CD14-positive monocyte (primary cell): ENCODE measurements at places on chromosomes 1 and 21.
A peak's percentile ranks its signal among the peaks of the same experiment; 100 is the strongest.

DNA sequence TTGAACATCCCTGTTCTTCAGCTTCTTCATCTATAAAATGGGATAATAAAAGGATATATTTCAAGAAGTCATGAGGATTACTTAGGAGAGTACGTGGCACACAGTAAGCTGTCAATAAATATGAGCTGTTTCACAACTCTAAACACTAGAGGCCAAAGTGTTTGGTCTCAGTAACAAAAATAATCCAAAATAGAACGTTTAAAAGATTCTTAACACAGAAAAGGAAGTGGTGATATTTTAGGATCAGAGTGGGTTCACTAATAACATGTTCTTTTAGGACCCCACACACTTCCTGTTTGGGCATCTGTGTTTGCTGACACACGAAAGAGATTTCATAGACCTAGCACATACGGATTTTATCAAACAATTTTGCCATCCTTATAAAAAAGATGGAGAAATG, 32.9 kb downstream of the TNFSF18 start:
- DNase-seq: no peak

GRCh38 chr1:62377043-62377562, 57.9 kb upstream of the KANK4 start:
- DNase-seq: no peak

- no peak for DNase-seq
These were observed 178.1 kb upstream of the ARHGEF16 start for GRCh38 chr1:3276341-3276800.

- DNase-seq: no peak
These were observed 623 bp downstream of the PTPRF start for GRCh38 chr1:43531107-43531905.

DNA sequence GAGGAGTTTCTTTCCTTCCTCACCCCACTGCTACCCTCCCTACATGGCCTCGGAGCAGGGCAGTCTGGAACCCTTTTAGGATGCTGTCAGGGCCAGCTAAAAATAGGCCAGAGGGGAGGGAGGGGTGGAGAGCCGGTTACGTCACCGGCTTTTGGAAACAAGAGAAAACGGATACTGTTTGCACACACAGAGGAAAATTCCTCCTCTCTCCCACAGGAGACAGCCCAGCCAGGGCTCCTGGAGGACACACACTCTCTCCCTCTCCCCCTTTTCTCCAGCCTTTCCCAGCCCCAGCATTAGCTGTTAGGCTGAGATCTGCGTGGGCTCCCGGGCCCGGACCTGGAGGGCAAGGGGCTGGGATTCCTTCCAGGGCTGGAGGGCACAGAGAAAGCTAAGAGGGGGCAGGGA, 20.0 kb upstream of the ALDH4A1 start:
- DNase-seq: peak; percentile 38

- no peak for DNase-seq
These were observed 21.1 kb downstream of the CLDN8 start for GRCh38 chr21:30194701-30195299.

DNA sequence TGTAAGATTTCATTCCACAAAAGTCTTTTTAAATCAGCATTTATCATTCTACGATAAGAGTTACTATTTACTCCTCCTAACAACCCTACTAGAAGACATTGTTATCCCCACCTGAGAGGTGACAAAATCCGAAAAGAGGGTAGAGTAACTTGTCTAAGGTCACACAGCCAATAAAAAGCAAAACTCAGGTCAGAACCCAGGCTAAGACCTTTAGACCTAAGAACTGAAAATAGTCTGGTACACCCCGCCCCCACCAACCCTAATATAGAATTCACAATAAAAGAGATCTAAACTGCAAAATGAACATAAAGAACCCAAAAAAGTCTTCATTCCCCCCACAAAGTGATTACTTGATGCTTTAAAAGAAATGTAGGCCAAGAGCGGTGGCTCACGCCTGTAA, 18.6 kb downstream of the COA7 start:
- DNase-seq: no peak

- no peak for DNase-seq
These were observed 14.5 kb upstream of the RUNX1 start for GRCh38 chr21:35063428-35064172.

GRCh38 chr1:89598450-89599331, 34.2 kb upstream of the LRRC8C start:
- peak; percentile 55 for DNase-seq

GRCh38 chr1:227745568-227746265, 10.5 kb downstream of the SNAP47 start:
- no peak for DNase-seq

DNA sequence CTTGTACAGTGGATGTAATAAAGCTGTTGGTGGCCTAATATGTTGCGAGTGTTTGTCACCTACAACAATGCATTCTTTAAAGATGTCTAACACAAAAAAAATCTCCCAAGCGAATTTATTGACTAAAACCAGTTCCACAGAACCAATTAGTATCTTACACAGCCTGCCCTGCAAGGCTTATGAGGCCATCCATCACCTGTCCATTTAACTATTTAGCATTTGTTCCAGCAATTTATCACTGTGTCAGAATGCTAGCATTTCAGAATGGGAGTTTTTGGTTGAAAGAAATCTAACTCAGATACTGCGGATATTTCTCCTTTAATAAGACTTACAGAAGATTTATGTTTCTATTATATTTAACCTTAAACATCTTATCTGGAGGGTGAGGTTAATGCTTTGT, 831.1 kb upstream of the PRMT6 start:
- no peak for DNase-seq

GRCh38 chr1:156658496-156658895, 16.6 kb downstream of the BCAN start:
- no peak for DNase-seq
